Fibroblast of skin of back (primary cell): ENCODE measurements at places on chromosomes 1 and 21.

DNA sequence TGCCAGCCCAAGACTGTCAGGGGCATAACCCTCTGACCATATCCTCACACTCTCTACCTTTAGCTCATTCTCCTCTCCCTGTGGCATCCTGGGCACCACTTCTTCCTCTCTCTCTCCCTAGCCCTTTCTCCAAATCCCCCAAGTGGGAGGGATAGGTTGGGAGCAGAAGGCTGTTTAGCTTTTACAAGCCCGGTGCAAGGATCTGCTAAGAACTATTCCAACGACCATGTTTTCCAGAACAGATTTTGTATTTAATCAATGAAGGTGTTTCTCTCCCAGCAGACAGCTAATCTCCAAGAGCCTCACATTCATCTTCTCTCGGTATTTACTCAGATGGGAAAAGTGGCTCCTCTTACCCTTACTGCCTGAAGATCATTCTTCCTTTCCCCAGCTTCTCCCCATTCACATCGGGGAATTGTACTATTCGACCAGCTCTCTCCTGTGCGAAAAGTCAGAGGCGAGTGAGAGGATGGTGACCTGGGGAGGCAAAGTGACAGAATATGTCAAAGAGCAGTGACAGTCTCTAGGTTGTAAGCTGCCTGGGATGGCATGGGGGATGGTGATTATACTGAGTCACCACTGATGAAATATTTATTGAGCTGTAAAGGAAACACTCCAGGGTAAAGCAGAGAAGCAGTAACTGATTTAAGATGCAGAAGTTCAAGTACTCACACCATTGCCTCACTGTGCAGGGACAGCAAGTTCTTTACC is 47.0 kb upstream of the RBM15 start:
- DNase-seq: peak; percentile 38

DNA sequence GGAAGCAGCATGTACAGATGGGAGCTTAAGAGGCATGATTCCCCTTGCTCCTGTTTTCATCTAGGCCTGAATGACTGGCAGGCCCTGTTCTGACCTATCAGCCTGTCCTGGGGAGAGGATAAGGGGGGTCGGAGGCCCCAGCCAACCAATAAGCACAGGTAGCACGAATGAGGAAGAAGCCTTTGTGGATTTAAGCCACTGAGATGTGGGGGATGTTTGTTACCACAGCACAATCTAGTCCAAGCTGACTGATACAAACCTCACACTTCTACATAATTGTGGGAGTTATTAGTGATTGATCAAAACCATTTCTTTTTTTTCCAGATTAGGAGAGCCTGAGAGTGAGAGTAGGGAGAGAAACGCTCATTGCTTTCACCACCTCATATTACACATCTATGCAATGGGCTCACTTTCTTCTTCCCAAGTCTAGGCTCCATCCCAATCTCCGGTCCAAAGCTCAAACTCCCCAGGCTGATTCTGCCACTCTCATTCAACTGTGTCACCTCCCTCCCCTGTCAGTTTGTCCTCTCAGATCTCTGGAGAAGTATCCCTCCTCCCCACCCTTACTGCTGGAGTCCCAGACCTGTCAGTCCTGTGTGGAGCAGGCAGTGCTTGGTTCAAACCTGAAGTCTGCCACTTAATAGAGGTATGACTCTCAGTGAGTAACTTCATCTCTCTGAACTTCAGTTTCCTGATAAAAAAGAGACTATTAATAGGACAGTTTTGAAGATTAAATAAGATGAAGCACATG is 220.5 kb downstream of the PTPRU start:
- no peak for DNase-seq

DNA sequence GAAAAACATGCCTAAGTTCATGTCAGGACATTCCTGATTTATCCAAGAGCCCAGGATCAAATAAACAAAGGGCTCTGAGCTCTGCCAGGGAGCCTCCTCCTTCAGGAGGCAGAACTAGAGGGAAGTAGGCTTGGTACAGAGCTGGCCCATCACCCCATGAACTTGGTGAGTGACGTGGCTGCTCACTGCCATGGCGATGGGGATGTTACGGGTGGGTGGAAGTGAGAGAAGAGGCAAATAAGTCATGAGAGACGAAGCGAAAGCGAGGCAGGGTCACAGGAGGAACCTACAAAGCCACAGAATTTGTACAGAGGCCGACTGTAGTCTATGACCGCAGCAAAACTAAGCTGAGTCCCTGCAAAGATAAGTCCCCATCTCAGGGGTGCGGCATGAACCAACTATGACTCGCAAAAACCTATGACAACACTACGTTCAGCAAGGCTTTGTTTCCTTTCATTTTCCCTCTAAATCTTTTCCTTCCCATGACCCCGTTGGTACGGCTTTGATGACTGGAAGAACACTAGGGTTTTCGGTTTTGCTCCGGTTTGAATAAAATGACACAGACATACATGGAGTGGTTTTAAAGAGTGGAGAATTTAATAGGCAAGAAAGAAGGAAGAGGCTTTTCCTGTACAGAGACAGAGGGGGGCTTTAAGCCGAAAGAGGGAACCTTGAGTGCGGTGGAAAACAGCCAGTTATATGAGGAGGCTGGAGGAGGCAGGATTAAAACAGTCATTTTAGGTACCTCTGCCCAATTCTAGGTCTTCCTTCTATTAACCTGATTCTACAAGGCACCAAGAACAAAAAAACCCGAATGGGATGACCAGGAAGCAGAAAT is 74.1 kb downstream of the CD46 start:
- DNase-seq: no peak

DNA sequence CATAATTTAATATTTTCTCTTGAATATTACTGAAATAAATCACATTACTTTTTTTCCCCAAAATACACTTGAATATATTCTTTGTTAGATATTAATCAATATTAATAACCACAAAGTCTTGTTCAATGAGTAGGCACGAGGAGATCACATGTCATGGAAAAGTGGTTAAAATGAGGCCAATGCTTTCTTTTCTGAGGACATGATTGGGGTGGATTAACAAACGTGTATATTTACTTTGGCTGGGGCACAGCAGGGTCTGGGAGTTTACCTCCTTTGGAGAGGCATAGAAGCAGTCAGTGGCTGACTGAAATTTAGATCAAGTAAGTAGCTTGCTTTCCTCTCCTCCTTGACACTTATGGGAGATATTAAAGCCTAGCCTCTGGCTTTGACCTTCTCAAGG is 664.3 kb upstream of the B3GALT2 start:
- no peak for DNase-seq

DNA sequence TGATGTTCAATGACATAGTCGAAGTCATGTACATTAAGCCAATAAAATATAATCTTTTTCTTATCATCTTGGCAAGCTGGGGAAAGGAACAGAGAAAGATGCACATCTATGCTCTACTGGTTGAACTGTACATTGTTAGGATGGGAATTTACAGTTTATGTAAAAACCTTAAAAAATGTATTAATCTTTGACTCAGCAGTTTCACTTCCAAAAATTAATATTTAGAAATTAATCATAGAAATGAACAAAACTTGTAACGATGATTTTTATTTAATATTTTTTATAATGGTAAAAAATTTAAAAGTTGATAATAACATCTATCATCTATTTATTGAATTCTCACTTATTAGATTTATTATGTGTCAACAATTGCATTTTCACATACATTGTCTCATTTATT is 5.7 kb upstream of the C1orf141 start:
- no peak for DNase-seq

DNA sequence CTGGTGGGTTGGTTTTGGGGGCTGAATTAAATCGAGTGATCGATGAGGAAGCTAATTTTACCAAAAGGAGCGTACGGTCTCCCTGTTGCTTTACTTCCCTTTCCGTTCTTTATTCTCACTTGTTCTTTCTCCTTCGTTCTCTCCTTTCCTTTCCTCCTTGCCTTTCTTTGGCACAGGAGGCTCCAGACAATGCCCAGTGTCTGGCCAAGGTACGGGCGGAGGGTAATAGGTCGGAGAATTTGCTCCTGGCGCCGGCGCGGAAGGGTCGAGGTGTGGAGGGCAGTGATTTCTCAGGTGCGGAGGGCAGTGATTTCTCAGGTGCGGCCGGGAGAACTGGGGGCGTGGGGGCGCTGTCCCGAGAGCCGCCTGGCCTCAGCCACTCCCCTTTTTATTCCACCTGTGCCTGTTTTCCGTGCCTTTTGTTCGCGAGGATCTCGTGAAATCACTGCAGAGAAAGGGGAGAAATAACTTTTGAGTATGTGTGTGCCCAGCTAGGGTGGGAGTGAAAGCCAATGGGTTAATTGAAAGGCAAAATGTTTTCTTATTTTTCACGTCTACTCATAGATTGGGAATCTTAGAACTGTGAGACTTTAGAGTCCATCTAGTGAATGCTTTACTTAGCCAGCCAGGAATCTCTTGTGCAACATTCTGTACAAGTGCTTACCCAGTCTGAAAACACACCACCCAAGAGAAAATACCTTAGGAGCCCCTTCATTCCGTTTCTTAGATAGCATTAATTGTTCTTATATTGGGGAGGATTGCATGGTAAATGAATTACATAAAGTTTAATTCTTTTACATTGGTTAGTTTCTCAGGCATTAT is 1.3 kb downstream of the FNBP1L start:
- peak; percentile 48 for DNase-seq

GRCh38 chr1:6151291-6151822 is 28.8 kb downstream of the CHD5 start:
- DNase-seq: no peak

- DNase-seq: no peak
These were observed 36.8 kb downstream of the C1orf21 start for GRCh38 chr1:184423649-184424048.

GRCh38 chr1:96002969-96003964 is 718.3 kb upstream of the PTBP2 start:
- DNase-seq: no peak

DNA sequence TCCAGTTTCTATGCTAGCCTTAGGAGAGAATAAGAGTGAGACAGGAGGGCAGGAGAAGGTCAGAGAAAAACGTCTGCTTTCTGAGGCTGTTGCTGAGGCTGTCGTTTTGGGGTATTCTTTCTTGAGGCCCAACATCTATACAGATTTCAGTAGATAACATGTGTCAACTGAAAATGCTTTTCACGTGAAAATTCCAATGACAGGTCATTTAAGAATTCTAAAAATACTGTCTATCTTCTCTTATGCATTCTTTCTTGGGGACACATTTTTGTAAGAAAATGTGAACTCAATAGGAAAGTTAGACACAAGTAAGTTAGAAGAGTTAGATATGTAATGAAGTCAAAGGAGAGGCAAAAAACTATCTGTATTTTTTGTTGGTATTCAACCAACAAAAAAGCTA is 150.8 kb downstream of the TGFB2 start:
- peak; percentile 79 for DNase-seq

DNA sequence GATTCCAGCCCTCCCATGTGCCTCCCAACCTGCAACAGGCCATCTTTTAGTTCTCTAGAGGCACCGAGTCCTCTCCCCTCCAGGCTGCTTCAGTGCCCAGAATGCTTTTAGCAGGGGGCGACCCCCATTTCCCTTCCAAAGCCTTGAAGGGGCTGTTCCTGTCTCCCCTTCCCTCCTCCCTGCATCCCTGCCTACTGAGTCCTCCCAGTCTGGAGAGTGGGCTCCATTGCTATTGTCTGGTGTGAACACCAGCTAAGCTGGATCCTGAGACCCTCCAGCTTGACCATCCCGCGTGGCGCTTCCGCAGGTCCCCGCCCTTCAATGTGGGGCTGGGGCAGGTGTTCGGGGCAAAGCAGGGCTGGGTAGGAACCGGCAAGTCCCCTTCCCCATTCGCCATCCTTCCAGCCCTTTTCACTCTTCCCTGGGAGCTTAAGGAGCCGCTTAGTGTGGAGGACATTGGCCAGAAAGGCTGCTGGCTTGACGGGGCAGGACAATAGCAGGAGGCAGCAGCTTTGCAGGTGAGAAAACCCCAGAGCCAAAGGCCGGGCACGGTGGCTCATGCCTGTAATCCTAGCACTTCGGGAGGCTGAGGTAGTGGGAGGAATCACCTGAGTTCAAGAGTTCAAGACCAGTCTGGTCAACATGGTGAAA is 32.2 kb downstream of the PADI6 start:
- DNase-seq: no peak

GRCh38 chr1:230087028-230087716 is 20.1 kb downstream of the GALNT2 start:
- DNase-seq: no peak

- peak; percentile 83 for DNase-seq
These were observed 28.8 kb upstream of the FMO1 start for GRCh38 chr1:171219346-171220080.

GRCh38 chr1:18407166-18408045 is 73.3 kb upstream of the KLHDC7A start:
- no peak for DNase-seq

GRCh38 chr1:93566227-93566626 is 115.4 kb downstream of the BCAR3 start:
- DNase-seq: no peak

- no peak for DNase-seq
These were observed 65.2 kb downstream of the GBP6 start for GRCh38 chr1:89429062-89429461.

GRCh38 chr1:165631342-165632151 is 513 bp downstream of the MGST3 start:
- peak; percentile 91 for DNase-seq

GRCh38 chr1:77579547-77579946 is 102.9 kb downstream of the ZZZ3 start:
- no peak for DNase-seq

DNA sequence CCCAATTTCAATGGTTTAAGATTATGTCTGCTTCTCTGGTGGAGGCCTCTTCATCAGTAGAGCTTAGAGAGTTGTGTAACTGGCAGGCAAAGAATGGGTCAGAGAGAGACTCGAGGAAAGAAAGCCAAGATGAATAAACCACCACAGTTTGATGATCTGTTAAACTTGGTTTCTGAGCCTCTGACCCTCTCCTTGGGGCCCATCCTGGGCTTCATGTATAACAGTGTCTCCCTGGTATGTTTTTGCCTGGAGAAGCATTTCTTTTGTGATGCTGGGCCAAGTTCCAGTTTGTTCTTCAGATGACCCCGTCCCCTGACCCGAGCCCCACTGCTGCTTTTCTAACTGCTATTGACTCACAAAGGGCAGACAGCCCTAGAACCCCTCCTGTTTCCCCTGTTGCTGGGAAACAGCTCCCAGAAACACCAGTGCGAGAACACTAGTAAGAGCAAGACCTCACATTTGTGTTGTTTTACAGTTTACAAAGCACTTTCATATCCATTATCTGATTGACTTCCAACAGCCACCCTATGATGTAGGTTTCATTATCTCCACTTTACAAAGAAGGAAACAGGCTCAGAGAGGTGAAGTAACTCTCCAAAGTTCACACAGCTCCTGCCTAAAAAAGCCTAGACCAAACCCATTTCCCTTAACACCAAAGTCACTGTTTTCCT is 9.0 kb downstream of the CD2 start:
- no peak for DNase-seq

DNA sequence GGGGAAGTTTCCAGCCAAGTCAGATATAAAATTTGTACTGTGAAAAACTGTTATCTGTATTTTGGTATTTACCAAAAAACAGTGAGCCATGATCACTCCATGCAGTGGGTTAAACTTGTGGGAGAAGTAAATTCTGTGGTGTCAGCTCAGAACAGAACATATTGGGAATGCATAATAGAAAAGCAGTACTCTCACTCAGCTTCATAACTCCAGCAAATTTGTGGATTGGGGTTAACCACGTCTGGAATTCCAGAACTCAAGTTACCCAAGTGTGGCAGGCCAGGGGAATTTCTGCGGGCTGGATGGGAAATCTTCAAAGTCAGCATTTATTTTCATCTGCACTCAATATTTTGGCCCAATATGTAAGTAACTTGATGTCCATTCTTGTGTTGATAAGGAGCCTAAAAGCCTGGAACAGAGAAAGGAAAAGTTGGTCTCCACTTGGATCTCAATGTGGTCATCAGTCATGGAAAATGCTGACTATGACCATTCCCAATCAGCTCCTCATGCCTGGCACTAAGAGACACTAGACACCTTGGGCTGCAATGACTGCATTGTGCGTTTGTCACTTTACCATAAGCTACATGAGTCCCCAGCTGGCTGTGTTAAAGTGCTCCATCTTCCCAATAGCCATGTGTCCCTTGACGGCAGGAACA is 39.1 kb upstream of the ENAH start:
- DNase-seq: peak; percentile 91
